ENCODE measurements at places on chromosomes 3 and 15.

DNA sequence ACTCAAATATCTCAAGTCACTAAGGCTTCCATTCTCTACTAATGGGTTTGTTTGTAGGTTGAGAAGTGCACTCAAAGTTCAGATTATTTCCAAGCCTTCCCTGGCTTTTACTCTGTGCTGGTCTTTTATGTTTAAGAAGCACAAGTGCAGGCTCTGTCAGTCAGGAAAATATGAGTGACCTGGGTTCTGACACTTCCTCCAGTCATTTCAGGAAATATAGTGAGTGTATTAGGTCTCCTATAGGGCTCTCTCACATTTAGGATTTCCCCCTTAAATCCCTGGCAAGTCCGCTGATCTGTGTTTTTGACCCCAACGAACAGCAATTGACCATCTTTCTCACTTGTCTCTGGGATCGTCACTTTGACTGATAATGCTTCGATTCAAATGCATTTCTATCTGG is 210.2 kb downstream of the ARPP21 start:
- H3K4me1 ChIP-seq, result no peaks in the 10 kb centered on the region
- DNase-seq, result no peak
- no peaks in the 10 kb centered on the region for H3K36me3 ChIP-seq
- no peaks in the 10 kb centered on the region for H3K27me3 ChIP-seq

DNA sequence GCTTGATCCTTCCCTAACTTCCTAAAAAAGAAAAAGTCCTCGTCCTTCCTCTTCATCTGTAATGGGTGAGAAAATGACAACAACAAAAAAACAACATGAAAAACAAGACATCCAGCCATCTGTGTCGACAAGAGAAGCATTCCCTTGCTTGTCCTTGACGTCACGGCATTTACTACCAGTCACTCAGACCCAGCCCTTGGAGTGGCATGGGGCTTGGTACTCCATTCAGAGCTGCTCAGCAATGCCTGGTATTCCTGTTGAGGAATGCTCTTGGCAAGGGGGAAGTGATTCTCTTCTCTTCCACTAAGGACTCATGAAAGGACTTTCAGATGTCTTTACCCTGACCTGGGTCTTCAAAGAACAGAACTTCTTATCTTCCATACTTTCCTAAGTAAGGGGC is 339.7 kb upstream of the RASGRP1 start:
- DNase-seq, result no peak
- no peak overlapping the region for H3K27ac ChIP-seq
- H3K4me1 ChIP-seq, result no peaks in the 10 kb centered on the region
- H3K4me3 ChIP-seq, result no peak overlapping the region
- no peaks in the 10 kb centered on the region for H3K36me3 ChIP-seq
- H3K27me3 ChIP-seq, result no peaks in the 10 kb centered on the region

DNA sequence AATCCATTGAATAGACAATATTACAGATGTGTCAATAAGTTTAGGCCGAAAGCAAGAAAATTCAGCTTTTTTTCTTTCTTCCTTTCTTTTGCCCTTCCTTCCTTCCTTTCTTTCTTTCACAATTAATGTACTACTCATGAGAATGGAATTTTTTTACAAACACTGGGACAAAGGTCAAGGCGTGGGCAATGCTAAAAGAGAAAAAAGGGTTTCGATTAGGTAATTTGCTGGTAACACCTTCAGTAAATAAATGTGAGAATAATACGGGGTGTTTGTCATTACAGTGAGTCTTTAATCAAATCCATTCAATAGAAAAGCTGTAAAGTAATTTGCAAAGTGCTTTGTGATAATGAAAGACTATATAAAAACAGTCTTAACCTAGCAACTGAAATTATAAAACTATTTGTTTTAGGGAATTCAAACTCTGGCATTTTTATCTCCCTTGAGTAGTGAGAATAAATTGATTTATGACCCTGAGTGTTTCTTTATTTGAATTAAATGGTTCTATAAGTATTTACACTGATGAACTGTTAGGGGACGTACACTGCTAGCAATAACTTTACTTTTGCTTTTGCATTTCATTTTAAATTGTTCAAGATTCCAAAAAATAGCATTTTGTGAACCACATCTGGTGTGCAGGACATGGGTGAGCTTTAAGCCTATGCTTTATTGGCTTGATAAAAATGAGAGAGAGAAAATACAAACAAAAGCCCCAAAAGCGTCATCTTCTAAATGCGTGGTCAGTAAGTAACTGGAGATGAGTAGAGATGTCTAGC is 104.2 kb upstream of the THRB start:
- H3K36me3 ChIP-seq, result no peaks in the 10 kb centered on the region
- H3K4me1 ChIP-seq, result no peaks in the 10 kb centered on the region
- H3K27ac ChIP-seq, result no peak overlapping the region
- no peak overlapping the region for H3K4me3 ChIP-seq

GRCh38 chr3:39882111-39882510 is 72.7 kb downstream of the MYRIP start:
- no peak for DNase-seq
- H3K36me3 ChIP-seq, result no peaks in the 10 kb centered on the region
- H3K4me1 ChIP-seq, result no peaks in the 10 kb centered on the region
- H3K4me3 ChIP-seq, result no peak overlapping the region
- H3K27ac ChIP-seq, result no peak overlapping the region
- H3K27me3 ChIP-seq, result no peaks in the 10 kb centered on the region

GRCh38 chr3:185789891-185790830 is 34.7 kb downstream of the IGF2BP2 start:
- no peak overlapping the region for H3K4me3 ChIP-seq
- H3K4me1 ChIP-seq, result no peaks in the 10 kb centered on the region
- H3K36me3 ChIP-seq, result no peaks in the 10 kb centered on the region
- no peak for DNase-seq

DNA sequence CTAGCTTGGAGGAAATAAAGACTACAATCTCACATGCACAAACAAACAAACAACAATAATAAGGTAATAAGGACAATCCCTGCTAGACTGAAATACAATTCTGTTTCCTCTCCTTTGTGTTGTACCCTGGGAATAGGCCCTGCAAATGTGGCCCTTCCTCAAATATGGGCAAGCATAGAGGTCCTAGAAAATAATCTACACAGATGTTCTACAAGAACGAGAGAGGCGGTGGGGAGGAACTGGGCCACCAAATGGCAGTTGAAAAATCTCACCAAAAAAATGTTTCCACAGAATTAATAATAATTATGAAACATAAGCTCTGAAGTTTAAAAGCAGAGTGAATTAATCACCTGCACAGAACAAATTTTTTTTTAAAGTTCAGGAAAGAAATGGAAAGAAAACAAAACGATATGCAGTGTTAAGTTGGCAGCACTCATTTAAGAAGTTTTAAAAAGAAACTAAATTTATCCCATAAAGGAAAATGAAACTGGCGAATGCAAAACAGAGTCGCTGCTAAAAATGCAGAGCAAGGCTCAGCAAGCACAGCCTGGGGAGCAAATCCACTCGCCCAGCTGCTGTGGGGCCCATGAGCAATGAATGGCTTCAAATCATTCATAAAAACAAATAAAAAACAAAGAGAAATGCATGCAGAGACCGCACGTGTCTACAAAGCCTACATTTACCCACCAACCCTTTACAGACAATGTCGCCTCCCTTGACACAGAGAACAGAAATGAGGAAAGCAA is 475.4 kb downstream of the OCA2 start:
- H3K27me3 ChIP-seq, result no peaks in the 10 kb centered on the region
- H3K4me1 ChIP-seq, result no peaks in the 10 kb centered on the region
- no peak for DNase-seq
- no peaks in the 10 kb centered on the region for H3K36me3 ChIP-seq
- H3K4me3 ChIP-seq, result no peak overlapping the region

- H3K4me1 ChIP-seq, result peaks cover 3% of the 10 kb centered on the region
- no peak overlapping the region for H3K27ac ChIP-seq
- DNase-seq, result no peak
Observed at GRCh38 chr3:10599444-10599843, 94.1 kb upstream of the ATP2B2 start.

DNA sequence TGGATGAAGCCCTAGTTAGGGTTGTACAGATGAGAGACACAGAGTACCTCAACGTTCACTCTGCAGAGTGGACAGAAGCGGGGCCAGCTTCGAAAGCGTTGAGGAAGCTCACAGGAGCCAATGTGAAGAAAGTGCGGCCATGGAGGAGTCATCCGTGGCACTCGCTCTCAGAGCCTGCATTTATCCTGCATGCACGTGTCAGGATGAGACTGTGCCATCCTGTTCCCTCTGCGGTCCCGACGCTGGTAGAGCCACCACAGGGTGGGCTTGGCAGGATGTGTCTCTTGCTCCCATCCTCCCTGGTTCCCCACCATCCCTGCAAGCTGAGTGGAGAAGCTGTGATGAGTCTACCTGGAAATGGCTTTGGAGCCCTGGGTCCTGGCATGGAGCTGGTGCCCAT is 39.3 kb downstream of the KLHL25 start:
- H3K27me3 ChIP-seq, result no peaks in the 10 kb centered on the region
- no peak overlapping the region for H3K4me3 ChIP-seq

DNA sequence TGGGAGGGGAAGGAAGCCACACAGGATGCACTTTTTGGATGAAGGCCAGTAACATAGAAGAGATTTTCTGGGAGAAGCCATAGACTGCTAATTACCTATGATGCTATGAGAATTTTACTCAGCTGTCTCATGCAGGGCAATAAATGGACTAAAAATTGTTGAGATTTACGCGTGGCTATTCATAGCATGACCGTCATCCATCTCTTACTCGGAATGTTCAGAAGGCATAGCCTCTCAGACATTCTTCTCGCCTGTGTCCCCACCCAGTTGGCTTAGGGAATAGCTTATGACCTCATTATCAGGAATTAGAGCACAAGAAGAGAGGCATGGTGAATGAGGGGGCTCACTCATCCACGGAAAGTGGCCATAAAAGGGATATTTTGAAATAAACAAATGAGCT is 107.9 kb upstream of the ATP10A start:
- DNase-seq, result no peak
- no peak overlapping the region for H3K4me3 ChIP-seq
- no peaks in the 10 kb centered on the region for H3K36me3 ChIP-seq
- no peak overlapping the region for H3K27ac ChIP-seq

DNA sequence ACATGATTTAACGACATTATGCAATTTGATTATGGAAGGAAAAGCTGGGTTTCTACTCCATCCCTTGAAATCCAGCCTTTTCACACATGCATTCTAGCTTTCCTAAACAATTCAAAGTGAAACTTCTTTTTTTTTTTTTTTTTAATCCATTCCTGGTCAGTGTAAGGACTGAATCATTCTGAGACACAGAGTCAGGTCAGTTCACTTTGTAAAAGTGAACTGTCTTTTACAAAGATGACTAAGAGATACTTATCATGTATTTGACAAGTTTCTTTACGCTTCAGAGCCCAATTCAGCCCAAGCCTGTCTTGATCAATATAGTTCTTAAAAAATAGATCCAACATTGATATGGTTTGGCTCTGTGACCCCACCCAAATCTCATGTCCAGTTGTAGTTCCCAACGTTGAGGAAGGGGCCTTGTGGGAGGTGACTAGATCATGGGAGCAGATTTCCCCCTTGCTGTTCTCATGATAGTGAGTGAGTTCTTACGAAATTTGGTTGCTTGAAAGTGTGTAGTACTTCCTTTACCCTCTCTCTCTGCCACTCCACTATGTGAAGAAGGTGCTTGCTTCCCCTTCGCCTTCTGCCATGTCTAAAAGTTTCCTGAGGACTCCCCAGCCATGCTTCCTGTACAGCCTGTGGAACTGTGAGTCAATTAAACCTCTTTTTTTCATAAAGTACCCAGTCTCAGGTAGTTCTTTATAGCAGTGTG is 345.6 kb upstream of the THBS1 start:
- H3K36me3 ChIP-seq, result no peaks in the 10 kb centered on the region
- no peak overlapping the region for H3K27ac ChIP-seq
- H3K27me3 ChIP-seq, result no peaks in the 10 kb centered on the region
- no peaks in the 10 kb centered on the region for H3K4me1 ChIP-seq

DNA sequence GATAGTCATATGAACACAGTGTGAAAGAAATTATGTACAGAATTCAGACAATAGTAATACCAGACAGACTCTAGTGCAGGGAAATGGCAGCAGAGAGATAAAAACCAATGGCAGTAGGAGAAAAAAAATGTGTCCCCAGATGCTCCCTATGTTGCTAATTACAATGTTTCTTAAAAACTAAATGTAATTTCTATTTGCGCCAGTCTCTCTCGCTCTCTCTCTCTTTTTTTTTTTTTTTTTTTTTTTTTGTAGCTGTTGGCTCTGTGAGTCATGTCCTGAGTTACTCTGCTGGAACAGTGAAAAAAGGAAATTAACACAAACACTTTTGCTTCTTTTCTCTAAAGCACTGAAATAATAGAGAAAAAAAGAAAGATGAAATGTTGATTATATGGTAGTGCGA is 871.9 kb downstream of the GBE1 start:
- no peak for DNase-seq
- no peak overlapping the region for H3K4me3 ChIP-seq
- H3K27me3 ChIP-seq, result no peaks in the 10 kb centered on the region

- no peak overlapping the region for H3K27ac ChIP-seq
- H3K4me1 ChIP-seq, result peaks cover 9% of the 10 kb centered on the region
Observed at GRCh38 chr3:171028779-171029232, 2.3 kb upstream of the SLC2A2 start.

- H3K27ac ChIP-seq, result no peak overlapping the region
- peaks cover 10% of the 10 kb centered on the region for H3K4me1 ChIP-seq
- H3K27me3 ChIP-seq, result no peaks in the 10 kb centered on the region
- H3K4me3 ChIP-seq, result no peak overlapping the region
- DNase-seq, result no peak
Observed at GRCh38 chr3:190616637-190617036, 102.8 kb downstream of the IL1RAP start.

- DNase-seq, result no peak
- H3K4me3 ChIP-seq, result no peak overlapping the region
- H3K36me3 ChIP-seq, result no peaks in the 10 kb centered on the region
- no peak overlapping the region for H3K27ac ChIP-seq
- H3K4me1 ChIP-seq, result no peaks in the 10 kb centered on the region
Observed at GRCh38 chr3:151722856-151723255, 10.9 kb upstream of the AADACL2 start.

GRCh38 chr3:177826253-177826652 is 629.0 kb upstream of the TBL1XR1 start:
- H3K36me3 ChIP-seq, result no peaks in the 10 kb centered on the region
- no peak overlapping the region for H3K27ac ChIP-seq
- H3K27me3 ChIP-seq, result no peaks in the 10 kb centered on the region
- no peak overlapping the region for H3K4me3 ChIP-seq
- no peaks in the 10 kb centered on the region for H3K4me1 ChIP-seq
- DNase-seq, result no peak

DNA sequence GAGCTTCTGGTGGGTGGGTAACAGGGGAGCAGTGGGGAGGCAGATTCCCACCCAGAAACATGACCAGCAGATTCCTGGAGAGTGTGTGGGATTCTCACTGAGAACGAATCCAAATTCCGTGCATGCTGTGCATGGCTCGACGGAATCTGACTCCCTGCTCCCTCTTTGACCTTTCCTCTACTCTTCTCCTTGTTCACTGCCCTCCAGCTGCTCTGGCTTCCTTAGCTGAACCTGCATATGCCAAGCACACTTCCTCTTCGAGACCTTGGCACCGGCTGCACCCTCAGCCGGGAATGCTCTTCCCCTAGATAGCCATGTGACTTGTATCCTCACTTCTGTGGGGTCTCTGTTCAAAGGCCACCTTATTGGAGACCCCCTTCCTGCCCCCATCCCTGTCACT is 6.3 kb downstream of the INSYN1 start:
- H3K27ac ChIP-seq, result no peak overlapping the region
- no peak for DNase-seq
- peaks cover 9% of the 10 kb centered on the region for H3K27me3 ChIP-seq
- H3K36me3 ChIP-seq, result no peaks in the 10 kb centered on the region
- no peak overlapping the region for H3K4me3 ChIP-seq

Data from thymus (tissue), 14 donors.